Pulmonary artery endothelial cell (primary cell): ENCODE measurements at places on chromosomes 12 and 14.

GRCh38 chr12:58809064-58809607 is 111.2 kb downstream of the LRIG3 start:
- DNase-seq: no peak

DNA sequence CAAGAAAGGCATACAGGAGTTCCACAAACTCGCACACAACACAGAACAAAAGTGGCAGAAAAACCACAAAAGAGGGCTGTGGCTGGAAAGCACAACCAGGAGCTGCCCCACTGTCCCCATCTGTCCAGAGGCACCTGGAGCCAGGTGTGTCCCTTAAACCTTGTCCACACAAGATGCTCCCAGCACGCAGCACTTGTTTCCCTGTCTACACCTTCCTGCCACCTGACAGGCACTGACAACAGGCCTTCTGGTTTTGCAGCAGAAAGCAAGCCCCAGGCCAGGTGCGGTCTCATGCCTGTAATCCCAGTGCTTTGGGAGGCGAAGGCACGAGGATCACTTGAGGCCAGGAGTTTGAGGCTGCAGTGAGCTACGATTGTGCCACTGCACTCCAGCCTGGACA is 3.6 kb downstream of the BTBD6 start:
- DNase-seq: no peak

- DNase-seq: no peak
Measured at GRCh38 chr14:95695051-95695450, 8.8 kb downstream of the TCL1B start.

- no peak for DNase-seq
Measured at GRCh38 chr14:94066089-94066676, 14.8 kb downstream of the DDX24 start.

DNA sequence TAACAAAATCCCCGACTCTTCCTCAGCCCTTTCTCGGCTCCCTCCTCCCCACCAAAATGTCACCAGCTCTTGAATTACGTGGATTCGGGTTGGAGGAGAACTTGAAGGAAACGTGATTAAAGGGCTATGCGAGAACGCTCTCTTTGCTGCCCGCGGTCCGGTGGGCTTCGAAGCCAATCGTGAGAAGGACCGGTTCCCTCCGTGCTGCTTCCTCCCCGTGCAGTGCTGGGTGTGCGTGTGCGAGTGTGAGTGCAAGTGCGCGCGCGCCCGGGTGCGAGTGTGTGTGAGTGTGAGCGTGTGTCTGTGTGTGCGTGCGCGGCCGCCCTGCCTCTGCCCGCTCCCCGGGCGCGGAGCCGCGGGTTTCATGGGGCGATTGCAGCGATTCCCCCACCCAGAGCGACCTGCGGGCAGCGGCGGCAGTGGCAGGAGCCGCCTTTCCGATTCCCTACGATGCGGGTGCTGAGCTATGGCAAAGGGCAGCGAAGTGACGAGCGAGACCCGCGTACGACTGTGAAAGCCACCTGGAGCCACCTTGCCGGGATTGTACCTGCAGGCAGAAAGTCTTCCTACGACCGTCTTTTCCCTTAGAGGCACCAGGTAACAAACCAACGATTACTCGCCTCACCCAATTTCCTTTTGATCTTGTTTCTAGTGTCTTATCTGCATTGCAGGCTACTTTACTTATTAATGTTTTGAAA is 1.4 kb downstream of the LRFN5 start:
- no peak for DNase-seq

DNA sequence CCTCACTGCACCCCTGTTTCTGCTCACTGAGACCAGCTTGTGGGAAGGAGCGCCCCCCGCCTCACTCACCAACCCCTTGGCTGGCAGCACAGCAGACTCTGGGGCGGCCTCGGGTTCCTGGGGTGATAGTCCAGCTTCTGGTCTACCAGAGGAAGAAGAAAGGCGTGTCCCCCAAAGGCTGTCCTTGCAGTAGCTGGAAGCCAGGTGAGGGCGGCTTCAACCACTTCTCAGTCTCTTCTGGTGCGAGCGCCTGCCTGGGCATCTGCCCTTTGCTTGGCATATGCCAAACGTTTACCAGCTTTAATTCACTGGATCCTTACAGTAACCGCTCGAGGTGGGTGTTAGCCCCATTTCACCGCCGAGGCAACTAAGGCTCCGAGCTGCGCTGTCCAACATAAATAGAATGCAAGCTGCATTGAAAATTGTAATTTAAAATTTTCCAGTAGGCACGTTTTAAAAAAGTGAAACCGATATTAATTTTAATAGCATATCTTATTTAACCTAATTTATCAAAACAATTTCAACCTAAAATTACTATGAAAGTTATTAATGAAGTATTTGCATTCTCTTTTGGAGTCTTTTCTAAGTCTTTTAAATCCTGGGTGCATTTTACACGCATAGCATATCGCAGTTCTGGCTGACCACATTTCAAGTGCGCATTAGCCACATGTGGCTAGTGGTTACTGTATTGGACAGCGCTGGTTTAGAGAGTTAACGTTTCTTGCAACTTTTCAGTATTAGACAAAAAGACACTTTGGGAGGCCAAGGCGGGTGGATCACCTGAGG is 872 bp downstream of the FAM177A1 start:
- no peak for DNase-seq

- DNase-seq: no peak
Measured at GRCh38 chr14:70282666-70283065, 76.8 kb downstream of the COX16 start.

GRCh38 chr12:58081488-58081887 is 140.1 kb downstream of the ATP23 start:
- no peak for DNase-seq

- DNase-seq: no peak
Measured at GRCh38 chr12:59973515-59973914, 377.7 kb downstream of the SLC16A7 start.
